ENCODE measurements at places on chromosomes 6 and 20. TPM values are rescaled to one million over a fixed set of nuclear protein-coding genes. Genes with fewer than 3 reads are reported as not detected.

Gene PGC
- total RNA-seq = not detected

DNA sequence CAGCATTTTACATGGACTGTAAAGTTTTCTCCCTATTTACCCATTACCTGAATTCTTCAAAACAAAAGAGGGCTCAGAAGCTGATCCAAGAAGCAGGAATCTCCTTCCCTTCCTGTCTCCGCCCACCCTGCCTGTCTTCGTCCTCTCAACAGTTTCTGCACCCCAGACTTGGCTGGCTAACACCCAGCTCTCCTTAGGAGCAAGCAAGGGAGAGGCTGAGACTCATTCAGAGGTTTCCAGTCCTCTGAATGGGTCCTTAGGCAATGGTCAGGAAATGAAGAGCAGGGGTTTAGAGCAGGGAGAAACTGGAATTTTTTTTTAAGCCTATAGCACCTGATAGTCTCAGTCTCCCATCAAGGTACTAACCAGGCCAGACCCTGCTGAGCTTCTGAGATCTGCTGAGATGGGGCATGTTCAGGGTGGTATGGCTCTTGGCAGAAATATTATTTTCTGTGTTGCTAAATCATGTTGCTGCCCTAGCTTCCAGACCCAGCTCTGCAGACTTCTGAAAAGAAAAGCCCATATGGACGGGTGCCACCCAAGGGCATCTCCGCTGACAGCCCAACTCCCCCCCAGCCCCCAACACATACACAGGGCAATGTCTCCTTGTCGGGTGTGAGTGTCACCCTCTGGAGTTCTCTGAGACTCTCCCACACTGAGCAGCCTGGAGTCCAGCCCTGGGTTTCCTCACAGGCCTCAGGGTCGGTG is 74.6 kb upstream of the CD93 start:
- no peak overlapping the region for H3K4me3 ChIP-seq
- H3K36me3 ChIP-seq = no peaks in the 10 kb centered on the region
- H3K4me1 ChIP-seq = peaks cover 4% of the 10 kb centered on the region
- H3K27ac ChIP-seq = no peak overlapping the region

DNA sequence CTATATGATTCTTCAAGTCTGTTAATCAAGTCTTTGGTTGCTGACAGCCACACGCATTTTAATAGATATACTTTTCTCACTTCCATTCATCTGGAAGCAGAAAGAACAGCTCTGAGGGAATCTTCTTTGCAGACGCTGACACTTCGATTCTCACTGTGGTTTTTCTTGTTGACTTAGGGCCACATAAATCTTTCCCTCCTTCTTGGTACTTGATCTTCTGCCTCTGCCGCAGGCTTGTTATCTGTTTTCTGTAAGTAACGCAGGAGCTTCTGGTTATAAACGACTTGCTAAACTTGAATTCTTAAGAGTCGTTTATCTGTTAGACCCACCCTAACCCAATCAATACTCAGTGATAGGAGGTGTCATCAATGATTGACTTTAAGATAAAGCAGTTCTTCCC is 268.8 kb upstream of the SULF2 start:
- H3K27ac ChIP-seq = no peak overlapping the region
- H3K4me3 ChIP-seq = no peak overlapping the region
- DNase-seq = no peak
- no peaks in the 10 kb centered on the region for H3K36me3 ChIP-seq
- no peaks in the 10 kb centered on the region for H3K4me1 ChIP-seq

GRCh38 chr20:3681352-3681930 is 369 bp downstream of the ADAM33 start:
- peaks cover 2% of the 10 kb centered on the region for H3K4me1 ChIP-seq
- H3K27ac ChIP-seq = no peak overlapping the region
- no peak overlapping the region for H3K4me3 ChIP-seq
- DNase-seq = no peak

GRCh38 chr6:41536795-41537758 is 9.1 kb upstream of the FOXP4 start:
- H3K27ac ChIP-seq = no peak overlapping the region
- peaks cover 30% of the 10 kb centered on the region for H3K27me3 ChIP-seq
- no peak overlapping the region for H3K4me3 ChIP-seq

DNA sequence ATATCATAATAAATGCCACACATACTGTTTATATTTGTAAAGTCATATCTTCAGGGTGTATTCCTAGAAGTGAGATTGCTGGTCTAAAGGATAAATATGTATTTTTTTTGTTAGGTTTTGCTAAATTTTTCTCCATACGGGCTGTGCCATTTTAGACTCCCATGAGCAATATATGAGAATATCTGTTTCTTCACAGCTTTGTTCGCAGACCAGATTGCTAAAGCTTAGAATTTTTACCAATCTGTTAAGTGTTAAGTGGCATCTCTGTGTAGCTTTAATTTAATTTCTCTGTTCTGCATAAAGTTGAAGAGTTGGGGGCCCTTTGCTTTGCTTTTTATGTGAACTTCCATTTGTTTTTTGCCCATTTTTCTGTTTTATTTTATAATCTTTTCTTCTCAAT is 32.3 kb upstream of the NUS1 start:
- H3K27ac ChIP-seq = no peak overlapping the region
- no peaks in the 10 kb centered on the region for H3K4me1 ChIP-seq
- peaks cover 11% of the 10 kb centered on the region for H3K36me3 ChIP-seq
- peaks cover 5% of the 10 kb centered on the region for H3K27me3 ChIP-seq
